ENCODE measurements at places on chromosomes 13 and 19.

DNA sequence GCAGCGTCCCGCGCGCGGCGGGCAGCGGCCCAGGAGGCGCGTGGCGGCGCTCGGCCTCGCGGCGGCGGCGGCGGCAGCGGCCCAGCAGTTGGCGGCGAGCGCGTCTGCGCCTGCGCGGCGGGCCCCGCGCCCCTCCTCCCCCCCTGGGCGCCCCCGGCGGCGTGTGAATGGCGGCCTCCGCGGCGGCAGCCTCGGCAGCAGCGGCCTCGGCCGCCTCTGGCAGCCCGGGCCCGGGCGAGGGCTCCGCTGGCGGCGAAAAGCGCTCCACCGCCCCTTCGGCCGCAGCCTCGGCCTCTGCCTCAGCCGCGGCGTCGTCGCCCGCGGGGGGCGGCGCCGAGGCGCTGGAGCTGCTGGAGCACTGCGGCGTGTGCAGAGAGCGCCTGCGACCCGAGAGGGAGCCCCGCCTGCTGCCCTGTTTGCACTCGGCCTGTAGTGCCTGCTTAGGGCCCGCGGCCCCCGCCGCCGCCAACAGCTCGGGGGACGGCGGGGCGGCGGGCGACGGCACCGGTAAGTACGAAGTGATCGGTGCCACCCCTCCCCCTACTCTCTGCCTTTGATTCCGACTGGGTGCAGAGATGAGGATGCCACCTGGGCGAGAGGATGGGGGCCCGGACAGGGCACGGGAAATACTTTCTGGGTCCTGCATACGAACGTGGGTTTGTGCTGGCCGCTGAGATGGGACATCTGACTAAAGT lies 874 bp downstream of the TRIM28 start:
- no peak for DNase-seq

GRCh38 chr13:104769545-104769944 lies 1703.3 kb upstream of the SLC10A2 start:
- DNase-seq = no peak

DNA sequence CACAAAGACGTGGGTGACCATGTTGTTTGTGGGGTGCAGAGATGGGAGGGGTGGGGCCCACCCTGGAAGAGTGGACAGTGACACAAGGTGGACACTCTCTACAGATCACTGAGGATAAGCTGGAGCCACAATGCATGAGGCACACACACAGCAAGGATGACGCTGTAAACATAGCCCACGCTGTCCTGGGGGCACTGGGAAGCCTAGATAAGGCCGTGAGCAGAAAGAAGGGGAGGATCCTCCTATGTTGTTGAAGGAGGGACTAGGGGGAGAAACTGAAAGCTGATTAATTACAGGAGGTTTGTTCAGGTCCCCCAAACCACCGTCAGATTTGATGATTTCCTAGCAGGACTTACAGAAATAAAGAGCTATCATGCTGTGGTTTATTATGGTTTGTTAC lies 5.6 kb downstream of the KLK2 start:
- DNase-seq = no peak

GRCh38 chr13:74839656-74840055 lies 642.3 kb downstream of the TBC1D4 start:
- DNase-seq = no peak

- no peak for DNase-seq
Observed at GRCh38 chr19:2719920-2720776, 1.0 kb downstream of the DIRAS1 start.

GRCh38 chr19:11390933-11391680 lies 7.0 kb upstream of the EPOR start:
- no peak for DNase-seq

DNA sequence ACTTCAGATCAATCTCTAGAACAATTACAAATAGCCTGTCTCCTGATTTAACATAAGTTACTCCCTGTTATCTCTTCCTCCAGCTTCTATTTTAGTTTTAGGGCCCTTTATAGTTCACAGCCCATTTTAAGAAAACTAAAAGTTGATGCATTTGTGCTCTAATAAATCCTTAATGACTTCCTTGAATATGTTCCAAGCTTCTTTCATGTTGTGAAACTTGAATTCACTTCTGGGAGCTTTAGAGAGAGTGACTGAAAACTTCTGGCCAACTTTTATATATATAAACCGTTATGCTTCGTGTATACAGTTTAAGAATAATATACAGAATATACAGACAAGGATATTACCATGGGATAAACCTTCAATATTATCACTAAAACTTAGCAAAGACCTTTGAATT lies 366.8 kb downstream of the TBC1D4 start:
- DNase-seq = no peak

DNA sequence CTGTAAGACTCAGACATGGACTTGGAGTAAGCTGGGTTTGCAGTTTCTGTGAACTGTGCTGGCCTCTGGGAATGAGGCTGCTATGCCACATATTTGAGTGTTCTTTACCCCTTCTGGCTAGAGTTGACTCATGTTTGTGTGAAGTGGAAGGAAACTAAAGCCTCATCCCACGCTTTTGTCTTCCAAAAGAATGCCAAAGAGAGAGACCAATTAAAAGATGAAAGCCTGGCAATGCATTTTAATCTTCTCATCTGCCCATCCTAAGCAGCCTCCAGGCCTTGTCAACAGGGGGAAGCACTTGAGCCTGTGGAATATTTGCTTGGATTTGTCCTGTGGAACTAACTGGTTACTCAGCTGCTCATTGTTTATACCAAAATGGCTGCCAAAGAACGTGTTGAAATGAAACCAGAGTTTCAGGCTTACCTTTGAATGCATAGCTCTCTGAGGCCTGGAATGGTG lies 49.1 kb downstream of the LMO7 start:
- peak; percentile 62 for DNase-seq

GRCh38 chr19:35249848-35250711 lies 1.3 kb downstream of the LSR start:
- no peak for DNase-seq

DNA sequence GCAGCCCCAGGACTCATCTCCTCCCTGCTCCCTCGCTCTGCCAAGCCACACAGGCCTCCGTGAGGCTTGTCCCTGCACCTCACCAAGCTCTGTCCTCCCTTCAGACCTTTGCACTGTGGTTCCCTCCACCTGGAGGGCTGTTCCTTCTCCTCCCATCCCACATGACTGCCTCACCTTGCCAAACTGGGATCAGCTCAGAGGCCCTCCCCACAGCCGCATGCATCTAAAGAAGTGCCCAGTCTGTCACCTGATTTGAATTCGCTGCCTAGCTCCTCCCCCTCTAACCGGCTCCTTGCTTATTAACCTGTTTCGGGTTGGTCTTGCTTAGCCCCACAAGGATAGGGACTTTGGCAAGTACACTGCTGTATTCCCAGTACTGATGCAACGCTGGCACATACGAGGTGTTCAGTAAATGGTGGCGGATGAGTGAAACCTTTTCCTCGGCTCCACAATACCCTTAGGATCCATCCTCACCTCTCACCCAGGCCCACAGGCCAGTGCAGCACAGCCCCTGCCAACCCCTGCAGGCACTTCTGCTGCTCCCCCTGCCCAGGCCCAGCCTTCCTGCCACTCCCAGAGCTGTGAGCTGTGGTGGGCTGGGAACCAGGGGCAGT lies 4.4 kb downstream of the AKT2 start:
- DNase-seq = no peak

DNA sequence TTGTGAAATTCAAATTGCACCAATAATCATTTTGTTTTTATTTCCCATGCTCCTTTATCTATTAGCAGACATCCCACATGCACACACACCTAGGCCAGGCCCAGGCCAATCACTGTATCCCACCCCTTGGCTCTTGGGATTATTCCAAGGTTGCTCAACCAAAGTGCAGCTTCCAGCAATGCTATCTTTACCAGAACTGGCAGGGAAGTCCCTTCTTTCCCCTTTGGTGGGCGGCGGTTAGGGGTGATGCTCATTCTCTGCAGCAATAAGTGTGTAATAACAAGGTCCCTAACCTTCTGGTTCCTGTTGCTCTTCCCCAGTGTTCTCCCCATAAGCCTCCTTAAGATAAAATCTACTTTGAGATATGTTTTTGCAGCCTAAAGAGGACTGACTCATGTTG lies 18.3 kb upstream of the KCTD12 start:
- no peak for DNase-seq

- peak; percentile 11 for DNase-seq
Observed at GRCh38 chr19:35816262-35816661, 3.6 kb upstream of the PRODH2 start.

DNA sequence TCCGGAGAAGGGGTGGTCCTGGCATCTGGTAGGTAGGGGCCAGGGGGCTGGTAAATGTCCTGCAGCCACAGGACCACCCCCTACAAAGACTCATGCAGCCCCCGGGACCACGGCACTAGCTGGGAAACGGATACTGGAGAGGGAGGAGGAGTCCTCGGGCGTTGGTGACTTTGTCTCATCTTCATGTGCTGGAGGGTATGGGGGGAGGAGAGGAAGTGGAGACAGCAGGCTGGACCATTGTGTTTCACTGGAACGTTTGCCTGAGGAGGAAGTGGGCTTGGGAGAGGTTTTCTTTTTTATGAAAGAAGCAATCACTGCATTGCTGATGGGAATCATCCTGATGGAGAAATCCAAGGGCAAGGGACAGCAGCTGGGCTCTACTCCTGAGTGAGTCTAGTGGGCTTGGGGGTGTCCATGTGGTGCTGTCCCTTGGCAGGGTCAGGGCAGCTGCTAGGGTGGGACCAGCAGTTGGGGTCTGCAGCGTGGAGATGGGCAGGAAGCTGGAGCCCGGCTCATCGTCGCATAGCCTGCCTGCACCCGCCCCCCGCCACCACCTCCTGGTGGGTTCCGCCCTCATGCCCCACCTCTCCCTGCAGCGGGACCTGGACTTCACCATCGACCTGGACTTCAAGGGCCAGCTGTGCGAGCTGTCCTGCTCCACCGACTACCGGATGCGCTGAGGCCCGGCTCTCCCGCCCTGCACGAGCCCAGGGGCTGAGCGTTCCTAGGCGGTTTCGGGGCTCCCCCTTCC lies 1.7 kb upstream of the ADM5 start:
- DNase-seq = no peak

DNA sequence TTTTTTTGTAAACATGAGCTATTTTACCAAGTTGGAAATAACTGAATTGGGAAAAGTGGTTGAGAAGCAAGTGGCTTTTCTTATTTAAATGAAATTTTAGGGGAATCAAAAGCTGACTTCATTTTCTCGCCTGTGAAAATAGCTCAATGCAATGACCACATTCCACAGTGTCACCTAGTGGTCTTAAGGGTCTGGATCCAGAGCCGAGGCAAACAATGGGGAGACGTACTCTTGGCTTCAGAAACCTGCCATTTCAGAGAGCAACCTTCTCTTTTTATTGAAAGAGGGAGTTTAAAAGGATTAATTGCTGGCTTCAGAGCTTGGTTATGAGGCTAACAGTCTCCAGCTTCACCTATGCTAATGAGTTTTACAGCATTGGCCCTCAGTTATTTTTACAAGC lies 39.7 kb upstream of the RXFP2 start:
- no peak for DNase-seq

GRCh38 chr13:112777637-112778406 lies 88.0 kb downstream of the ATP11A start:
- DNase-seq = no peak

GRCh38 chr19:18046059-18046718 lies 38.2 kb downstream of the ARRDC2 start:
- no peak for DNase-seq

DNA sequence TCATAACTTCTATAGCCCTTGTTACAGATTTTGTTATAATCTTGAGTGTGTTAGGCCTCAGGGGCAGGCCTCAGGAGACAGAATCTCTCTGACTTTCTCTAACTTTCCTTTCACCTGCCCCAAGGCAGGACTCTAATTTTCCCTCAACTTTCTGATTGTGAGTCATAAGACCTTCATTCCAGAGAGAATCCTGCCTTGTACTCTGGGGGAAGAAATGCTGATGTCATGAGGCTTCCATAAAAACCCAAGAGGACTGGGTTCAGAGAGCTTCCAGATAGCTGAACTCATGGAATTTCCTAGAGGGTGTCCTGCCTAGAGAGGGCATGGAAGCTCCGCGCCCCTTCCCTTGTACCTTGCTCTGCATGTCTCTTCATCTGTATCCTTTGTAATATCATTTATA lies 5.3 kb upstream of the KBTBD6 start:
- no peak for DNase-seq

GRCh38 chr13:77386046-77386445 lies 59.2 kb upstream of the MYCBP2 start:
- DNase-seq = no peak

GRCh38 chr19:426725-427445 lies 17.9 kb upstream of the C2CD4C start:
- no peak for DNase-seq

- no peak for DNase-seq
Observed at GRCh38 chr13:95793781-95794180, 116.8 kb downstream of the DNAJC3 start.

GRCh38 chr13:33236021-33236420 lies 49.5 kb downstream of the STARD13 start:
- no peak for DNase-seq

GRCh38 chr13:28707629-28708427 lies 10.9 kb downstream of the SLC46A3 start:
- no peak for DNase-seq

GRCh38 chr19:48858984-48859710 lies 9.3 kb downstream of the PLEKHA4 start:
- no peak for DNase-seq

All from NCI-H2081 (cell line).